Left ventricle myocardium inferior (tissue), 1 donor: ENCODE measurements at places on chromosomes 11 and 22.

DNA sequence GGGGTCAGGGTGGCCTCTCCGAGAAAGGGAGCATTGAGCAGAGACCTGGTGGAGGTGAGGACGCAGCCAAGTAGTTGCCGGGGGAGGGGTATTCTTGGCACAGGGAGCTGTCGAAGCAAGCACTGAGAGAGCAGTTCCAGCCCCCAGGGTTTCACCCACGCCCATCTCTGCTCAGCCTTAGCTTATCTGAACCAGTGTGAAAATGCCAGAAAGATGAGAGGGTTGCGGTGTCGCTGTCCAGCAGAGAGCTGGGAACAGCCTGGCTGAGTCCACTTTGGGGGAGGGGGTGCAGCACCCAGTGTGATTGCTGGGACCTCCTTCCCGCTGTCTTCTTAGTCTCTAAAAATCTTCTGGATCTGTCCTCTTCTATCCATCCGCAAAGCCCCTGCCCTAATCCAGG lies 123.3 kb upstream of the TBCEL start:
- no peak for DNase-seq
- H3K27me3 ChIP-seq = peaks cover 90% of the 10 kb centered on the region
- H3K4me3 ChIP-seq = no peak overlapping the region
- no peak overlapping the region for H3K27ac ChIP-seq

GRCh38 chr22:19174106-19175025 lies 4.2 kb downstream of the SLC25A1 start:
- H3K27me3 ChIP-seq = peaks cover 5% of the 10 kb centered on the region
- no peaks in the 10 kb centered on the region for H3K36me3 ChIP-seq
- DNase-seq = no peak

GRCh38 chr11:91796999-91797398 lies 427.6 kb upstream of the FAT3 start:
- no peak overlapping the region for H3K4me3 ChIP-seq
- no peak overlapping the region for H3K27ac ChIP-seq
- H3K27me3 ChIP-seq = no peaks in the 10 kb centered on the region
- DNase-seq = no peak
- no peaks in the 10 kb centered on the region for H3K4me1 ChIP-seq

DNA sequence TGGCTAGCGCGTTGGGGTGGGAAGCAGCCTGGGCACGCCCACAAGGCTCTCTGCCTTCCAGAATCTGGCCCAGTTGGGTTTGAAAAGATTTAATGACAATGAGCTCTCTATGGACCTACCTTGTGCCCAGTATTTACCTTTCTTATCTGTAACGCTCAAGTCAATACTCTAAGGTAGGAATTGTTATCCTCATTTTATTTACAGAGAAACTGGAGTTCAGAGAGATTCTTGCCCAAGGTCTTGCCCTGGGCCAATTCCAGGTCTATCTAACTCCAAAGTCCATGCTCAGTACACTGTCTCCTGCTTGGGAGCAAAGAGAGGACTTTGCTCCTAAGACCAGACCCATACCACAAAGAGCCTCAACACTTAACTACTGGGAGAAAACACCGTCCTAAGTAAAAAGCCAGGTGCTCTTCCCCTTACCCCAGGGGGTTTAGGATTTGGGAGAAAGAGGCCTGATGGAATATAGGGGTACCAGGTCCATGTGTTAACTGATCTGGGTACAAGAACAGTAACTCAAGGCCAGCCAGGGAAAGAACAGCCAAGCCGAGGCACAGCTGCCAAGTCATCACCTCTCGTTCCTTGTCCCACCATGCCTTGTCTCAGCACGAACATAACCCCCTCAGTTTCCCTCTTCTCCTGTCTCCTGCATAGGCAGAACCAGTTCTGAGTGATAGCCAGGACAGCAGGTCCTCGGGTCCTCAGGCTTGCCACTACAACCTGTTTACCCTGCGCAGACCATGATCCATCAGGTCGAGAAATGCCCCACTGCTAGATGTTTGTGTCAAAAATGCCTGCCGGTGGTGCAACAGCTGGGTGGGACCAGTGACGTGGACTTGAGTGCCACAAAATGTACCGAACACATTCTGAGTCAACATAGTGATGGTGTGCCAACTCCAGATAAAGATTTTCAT lies 14.6 kb downstream of the APOA4 start:
- no peak overlapping the region for H3K4me3 ChIP-seq
- H3K27ac ChIP-seq = no peak overlapping the region
- H3K4me1 ChIP-seq = no peaks in the 10 kb centered on the region

- H3K4me3 ChIP-seq = no peak overlapping the region
- H3K27ac ChIP-seq = no peak overlapping the region
- peaks cover 26% of the 10 kb centered on the region for H3K36me3 ChIP-seq
- no peak for DNase-seq
Measured at GRCh38 chr11:63761188-63761587, 7.4 kb downstream of the ZFTA start.

DNA sequence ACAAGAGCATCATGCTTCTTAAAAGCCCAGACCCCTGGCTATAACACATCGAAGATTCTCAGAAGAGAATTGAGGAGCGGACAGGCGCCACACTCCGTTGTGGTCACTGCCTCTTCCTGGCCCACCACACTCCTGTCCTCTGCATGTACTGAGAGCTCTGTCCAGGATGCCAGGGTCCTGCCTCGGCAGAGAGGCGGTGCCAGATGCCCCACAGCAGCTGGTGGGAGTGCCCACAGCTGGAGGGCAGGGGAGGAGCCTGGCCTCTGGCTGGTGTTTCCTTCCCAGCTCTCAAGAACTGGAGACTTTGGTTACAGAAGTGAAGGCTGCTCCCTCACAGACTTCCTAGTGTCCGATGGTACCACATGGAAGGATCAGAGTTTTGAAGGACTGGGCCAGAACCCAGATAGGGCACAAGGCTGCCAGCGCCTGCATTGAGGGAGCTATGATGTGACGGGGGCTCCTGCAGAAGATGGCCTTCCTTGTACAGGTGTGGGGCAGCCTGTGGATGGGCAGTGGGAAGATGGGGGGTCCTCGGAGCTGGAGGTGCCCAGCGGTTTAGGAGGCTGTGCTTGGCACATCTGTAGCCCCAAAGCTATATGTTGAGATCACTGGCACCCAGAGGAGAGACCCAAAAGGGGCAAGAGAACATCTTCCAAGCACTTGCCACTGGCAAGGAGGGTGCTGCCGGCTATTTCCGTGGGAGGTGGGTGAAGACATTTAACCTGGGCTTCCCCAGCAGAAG lies 19.4 kb downstream of the RSPH14 start:
- H3K4me3 ChIP-seq = no peak overlapping the region
- peaks cover 4% of the 10 kb centered on the region for H3K4me1 ChIP-seq
- H3K36me3 ChIP-seq = no peaks in the 10 kb centered on the region
- no peak overlapping the region for H3K27ac ChIP-seq
- no peaks in the 10 kb centered on the region for H3K27me3 ChIP-seq

DNA sequence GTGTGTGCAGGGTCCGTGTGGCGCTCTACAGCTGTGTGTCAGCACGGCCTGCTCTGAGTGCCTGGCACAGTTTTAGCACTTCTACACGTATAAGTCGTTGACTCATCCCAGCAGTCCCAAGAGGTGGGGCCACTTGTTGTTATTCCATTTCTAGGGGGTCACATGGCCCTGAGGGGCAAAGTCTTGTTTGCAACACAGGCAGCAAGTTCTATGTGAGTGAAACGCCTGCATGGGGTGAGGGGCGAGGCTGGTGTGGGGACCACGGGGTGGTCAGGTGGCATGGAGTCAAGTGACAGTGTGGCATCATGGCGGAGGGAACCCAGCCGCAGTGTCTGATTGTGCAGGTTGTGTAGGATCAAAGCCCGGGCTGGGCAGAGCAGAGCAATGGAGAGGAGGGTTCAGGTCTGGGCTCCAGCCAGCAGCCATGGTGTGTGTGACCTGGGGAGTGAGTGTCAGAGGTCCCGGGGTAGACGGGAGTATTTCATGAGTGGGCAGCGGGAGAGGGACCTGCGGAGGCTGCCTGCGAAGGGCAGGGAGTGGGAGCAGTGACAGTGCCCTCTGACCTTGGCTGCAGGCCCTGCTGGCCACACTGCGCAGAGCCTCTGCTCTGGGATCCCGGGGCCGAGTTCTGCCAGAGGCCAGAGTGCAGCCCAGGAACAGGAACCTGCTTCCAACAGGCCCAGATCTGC lies 27.9 kb downstream of the SHANK3 start:
- H3K4me1 ChIP-seq = peaks cover 86% of the 10 kb centered on the region
- H3K27me3 ChIP-seq = no peaks in the 10 kb centered on the region
- H3K36me3 ChIP-seq = peaks cover 40% of the 10 kb centered on the region
- peak; percentile 9 for DNase-seq
- H3K4me3 ChIP-seq = no peak overlapping the region

DNA sequence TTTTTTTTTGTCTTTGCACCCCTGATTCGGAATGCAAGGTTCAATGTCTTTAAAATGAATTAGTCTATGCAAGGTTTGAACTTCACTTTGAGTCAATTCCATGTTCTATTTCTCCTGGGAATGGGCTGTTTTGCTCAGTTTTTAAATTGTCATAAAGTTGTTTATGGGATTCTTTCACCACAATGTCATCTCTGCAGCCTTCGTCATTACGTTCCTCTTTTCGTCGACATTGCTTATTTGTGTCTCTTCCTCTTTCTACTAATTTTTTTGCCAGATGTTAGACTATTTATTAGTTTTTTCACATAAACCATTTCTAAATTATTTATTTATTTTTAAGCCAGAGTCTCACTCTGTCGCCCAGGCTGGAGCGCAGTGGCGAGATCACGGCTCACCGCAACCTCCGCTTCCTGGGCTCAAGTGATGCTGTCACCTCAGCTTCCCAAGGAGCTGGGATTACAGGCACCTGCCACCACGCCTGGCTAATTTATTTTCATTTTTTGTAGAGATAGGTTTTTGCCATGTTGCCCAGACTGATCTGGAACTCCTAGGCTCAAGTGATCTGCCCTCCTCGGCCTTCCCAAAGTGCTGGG lies 7.1 kb upstream of the TNNT3 start:
- no peaks in the 10 kb centered on the region for H3K27me3 ChIP-seq
- H3K27ac ChIP-seq = peak overlapping the region; percentile 92
- H3K4me3 ChIP-seq = no peak overlapping the region
- DNase-seq = peak; percentile 16

GRCh38 chr11:71420455-71421241 lies 27.5 kb downstream of the DHCR7 start:
- peaks cover 13% of the 10 kb centered on the region for H3K27me3 ChIP-seq
- no peaks in the 10 kb centered on the region for H3K4me1 ChIP-seq
- H3K36me3 ChIP-seq = no peaks in the 10 kb centered on the region
- H3K27ac ChIP-seq = no peak overlapping the region

- H3K4me1 ChIP-seq = peaks cover 32% of the 10 kb centered on the region
- no peaks in the 10 kb centered on the region for H3K36me3 ChIP-seq
- peaks cover 5% of the 10 kb centered on the region for H3K27me3 ChIP-seq
- H3K4me3 ChIP-seq = no peak overlapping the region
- no peak for DNase-seq
Measured at GRCh38 chr11:130402570-130402969, 25.8 kb downstream of the ADAMTS8 start.

DNA sequence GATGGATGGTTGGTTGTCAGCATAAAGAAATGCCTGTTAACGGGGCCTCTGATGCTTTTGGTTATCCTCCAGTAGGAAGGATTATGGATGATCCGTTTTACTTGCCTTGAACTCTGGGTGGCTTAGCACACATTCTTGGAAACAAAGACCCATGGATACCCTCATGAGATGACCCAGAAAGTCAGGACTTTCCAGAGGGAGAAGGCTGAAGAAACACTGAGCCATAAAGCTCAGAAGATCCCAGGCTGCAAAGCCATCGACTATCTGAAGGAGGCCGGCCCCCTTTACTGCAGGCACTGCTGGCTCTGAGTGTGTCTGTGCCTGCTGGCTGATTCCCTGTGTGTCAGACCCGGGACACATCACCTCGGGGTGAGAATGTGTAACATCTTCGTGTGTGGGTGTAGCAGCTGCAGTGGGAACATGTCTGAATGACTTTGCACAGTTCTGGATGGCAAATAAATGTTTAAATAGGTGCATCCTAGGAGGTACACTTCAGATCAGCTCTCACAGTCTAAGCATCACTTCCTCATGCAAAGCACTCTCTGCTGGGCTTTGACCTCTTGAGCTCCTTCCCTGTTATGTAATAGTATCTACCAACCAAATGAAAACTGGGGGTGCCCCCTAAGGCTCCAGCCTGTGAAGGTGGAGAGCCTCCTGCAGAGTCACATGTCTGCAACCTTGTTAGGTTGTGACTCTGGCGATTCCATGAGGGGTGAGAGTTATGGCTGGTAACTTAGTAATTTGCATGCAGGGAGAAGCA lies 1084.9 kb downstream of the TBC1D22A start:
- no peak overlapping the region for H3K4me3 ChIP-seq
- no peaks in the 10 kb centered on the region for H3K36me3 ChIP-seq
- H3K4me1 ChIP-seq = no peaks in the 10 kb centered on the region
- DNase-seq = no peak
- H3K27me3 ChIP-seq = peaks cover 90% of the 10 kb centered on the region
- H3K27ac ChIP-seq = no peak overlapping the region

GRCh38 chr22:42805016-42805997 lies 51.8 kb downstream of the ARFGAP3 start:
- no peaks in the 10 kb centered on the region for H3K27me3 ChIP-seq
- no peak overlapping the region for H3K4me3 ChIP-seq
- DNase-seq = peak; percentile 46
- peaks cover 90% of the 10 kb centered on the region for H3K36me3 ChIP-seq
- H3K4me1 ChIP-seq = peaks cover 44% of the 10 kb centered on the region
- peak overlapping the region; percentile 75 for H3K27ac ChIP-seq

DNA sequence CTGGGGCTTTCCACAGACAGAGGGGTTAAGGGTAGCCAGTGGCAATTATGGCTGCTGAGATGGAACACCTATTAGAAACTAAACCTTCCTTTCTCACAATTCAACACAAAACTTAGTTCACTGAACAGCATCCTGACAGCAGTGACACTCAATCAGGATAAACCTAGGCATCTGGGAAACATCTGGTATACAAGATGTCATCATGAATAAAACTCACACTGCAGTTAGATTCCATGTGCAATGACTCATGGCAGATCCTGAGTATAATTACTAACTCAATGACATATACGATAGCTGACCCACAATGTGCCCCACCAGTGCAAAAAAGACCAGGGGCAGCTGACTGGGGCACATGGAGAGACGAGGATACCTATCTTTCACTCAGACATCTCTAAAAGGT lies 17.7 kb downstream of the RBFOX2 start:
- H3K4me3 ChIP-seq = no peak overlapping the region
- peak overlapping the region; percentile 16 for H3K27ac ChIP-seq

GRCh38 chr22:29825578-29825977 lies 12.5 kb downstream of the ASCC2 start:
- no peak overlapping the region for H3K27ac ChIP-seq
- no peaks in the 10 kb centered on the region for H3K27me3 ChIP-seq
- peaks cover 51% of the 10 kb centered on the region for H3K36me3 ChIP-seq
- H3K4me3 ChIP-seq = no peak overlapping the region
- no peak for DNase-seq

- no peaks in the 10 kb centered on the region for H3K4me1 ChIP-seq
- peaks cover 29% of the 10 kb centered on the region for H3K27me3 ChIP-seq
- no peaks in the 10 kb centered on the region for H3K36me3 ChIP-seq
- peak; percentile 36 for DNase-seq
- H3K27ac ChIP-seq = no peak overlapping the region
- no peak overlapping the region for H3K4me3 ChIP-seq
Measured at GRCh38 chr11:123166071-123166559, 28.9 kb downstream of the CLMP start.

- no peaks in the 10 kb centered on the region for H3K4me1 ChIP-seq
- H3K27ac ChIP-seq = no peak overlapping the region
- DNase-seq = no peak
Measured at GRCh38 chr11:78647266-78647915, 72.7 kb upstream of the NARS2 start.

GRCh38 chr22:40388231-40388630 lies 17.8 kb downstream of the SGSM3 start:
- no peaks in the 10 kb centered on the region for H3K27me3 ChIP-seq
- no peaks in the 10 kb centered on the region for H3K36me3 ChIP-seq
- peaks cover 26% of the 10 kb centered on the region for H3K4me1 ChIP-seq

GRCh38 chr11:113618360-113618759 lies 87.7 kb downstream of the TMPRSS5 start:
- peaks cover 6% of the 10 kb centered on the region for H3K4me1 ChIP-seq
- H3K36me3 ChIP-seq = no peaks in the 10 kb centered on the region
- H3K27me3 ChIP-seq = no peaks in the 10 kb centered on the region
- DNase-seq = no peak
- no peak overlapping the region for H3K27ac ChIP-seq
